Nucleus accumbens (tissue), 56 donors: ENCODE measurements at places on chromosomes 13 and 19.

DNA sequence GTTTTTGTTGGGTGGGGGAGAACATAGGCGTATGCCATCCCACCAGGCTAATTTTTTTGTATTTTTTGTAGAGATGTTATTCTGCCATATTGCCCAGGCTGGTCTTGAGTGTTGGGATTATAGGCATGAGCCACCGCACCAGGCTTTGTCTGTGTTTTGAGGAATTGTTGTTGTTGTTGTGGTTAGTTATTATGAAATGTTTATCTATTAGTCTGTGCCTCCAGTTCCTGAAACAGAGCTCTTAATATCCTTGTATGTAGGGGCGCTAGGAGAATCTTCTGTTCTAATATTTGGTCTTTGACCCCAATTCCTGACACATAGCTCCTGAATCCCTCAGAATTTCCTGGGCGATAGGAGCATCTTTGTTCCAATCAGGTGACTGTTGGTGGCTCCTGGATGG is 5.6 kb upstream of the LATS2 start:
- no peak for DNase-seq

GRCh38 chr13:21123956-21124355 is 52.4 kb downstream of the SKA3 start:
- DNase-seq, result no peak

DNA sequence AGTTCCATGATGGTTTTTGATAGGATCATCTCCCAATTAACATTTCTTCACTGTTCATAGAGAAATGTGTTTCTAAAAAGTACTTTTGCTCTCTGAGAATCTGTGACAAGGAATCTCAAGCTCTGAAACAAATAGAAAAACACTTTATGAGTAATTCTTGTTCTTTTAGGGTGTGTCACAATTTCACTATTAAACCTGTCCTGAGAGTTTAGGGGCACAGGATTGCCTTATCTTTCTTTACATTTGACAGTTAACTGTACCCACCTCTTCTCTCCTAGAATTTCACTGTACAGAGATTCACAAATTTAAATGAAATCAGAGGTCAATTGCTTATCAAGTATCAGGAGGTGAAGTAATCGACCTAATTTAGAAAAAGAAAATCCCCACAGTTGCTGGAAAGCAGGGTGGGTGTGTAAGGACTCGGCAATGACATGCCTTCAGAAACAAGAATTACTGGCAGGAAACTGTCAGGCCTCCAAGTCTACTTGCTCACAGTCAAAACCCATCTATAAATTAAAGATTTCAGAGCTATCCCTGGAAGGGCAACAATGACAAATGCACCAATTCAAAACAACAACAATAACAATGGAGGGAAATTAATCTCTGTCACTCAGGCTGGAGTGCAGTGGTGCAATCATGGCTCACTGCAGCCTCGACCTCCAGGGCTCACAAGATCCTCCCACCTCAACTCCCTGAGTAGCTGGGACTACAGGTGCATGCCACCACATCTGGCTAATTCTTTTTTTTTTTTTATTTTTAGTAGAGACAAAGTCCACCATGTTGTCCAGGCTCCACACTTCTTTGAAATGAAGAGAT is 250.2 kb downstream of the ABCC4 start:
- no peak for DNase-seq

DNA sequence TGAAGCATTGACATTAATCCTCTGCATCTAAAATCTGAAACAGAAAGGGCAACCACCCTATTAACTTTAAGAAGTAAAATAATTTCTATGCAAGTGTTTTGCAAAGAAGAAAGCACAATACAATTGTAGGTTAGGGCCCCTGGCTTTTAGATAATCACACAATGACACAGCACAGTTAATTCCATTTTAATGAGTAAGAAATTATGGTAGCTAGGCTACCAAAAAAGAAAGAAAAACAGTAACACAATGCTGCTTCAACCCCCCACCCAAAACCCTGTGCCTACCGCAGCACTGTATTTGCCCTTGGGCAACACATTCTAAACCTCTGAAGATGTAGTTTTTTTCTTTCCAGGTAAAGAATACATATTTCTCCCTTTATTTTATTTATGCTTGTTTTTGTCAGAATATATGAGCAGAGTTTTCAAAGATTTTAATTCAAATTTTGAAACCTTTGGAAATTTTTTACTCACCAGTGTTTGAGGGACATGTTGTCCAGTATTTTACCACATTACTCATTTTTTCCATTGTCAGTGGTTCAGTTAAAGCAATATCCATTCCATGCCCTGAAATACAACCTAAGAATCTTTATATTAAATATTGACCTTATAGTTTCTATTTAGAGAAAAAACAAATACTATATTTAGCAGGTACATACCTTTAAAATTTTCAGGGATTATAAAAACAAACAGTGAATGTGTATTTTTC is 21.1 kb downstream of the SOHLH2 start:
- DNase-seq, result no peak

DNA sequence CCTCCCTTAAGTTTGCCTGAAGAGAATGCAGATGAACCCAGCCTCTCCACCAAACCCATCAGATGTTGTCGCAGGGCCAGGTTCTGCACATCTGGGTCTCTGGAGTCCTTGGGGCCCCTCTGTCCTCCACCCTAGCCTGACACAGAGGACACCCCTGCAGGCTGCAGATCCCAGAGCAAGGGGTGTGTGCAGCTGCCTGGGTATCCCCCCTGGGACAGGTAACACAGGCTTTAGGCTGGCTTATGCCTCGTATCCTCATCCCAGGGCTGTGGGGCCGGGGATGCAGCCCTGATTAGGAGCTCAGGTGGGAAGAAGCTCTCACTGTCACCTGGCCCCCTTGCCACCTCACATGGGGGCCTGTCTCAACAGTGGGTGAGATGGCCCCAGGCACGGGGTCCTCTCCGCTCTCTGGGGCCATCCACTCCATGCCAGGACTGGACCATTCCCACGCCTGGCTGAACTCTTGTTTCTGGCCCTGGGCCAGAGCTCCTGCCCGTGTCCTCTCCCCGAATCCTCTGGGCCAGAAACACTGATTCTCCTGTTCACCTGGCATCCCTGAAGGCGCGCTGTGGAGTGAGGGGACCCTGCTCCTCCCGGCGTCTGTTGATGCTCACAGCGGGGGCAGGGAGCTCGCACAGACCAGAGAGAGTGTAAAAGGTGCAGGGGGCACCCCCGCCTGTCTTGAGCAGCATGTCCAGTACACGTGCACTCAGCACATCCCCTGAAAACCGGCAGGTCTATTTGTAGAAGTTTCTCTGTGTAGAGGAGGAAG is 38.7 kb upstream of the TPM4 start:
- DNase-seq, result no peak

DNA sequence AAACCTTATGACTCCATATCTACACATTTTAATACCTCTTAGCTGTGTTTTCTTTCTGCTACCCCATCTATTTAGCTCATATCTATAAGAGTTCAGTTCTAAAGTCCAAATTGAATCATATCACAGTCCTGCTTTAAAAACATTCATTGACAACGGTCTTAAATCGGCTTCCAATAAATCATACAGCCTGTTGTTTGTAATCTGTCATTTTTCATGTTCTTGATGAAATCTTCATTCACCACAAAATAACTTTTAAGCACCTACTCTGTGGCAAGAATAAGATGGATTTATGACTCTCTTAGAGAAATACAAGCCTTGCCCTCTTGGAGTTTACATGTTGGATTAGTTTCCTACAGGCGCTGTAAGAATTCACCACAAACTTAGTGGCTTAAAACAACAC is 450.9 kb upstream of the GPC6 start:
- DNase-seq, result no peak

GRCh38 chr13:34913040-34913439 is 29.0 kb upstream of the NBEA start:
- DNase-seq, result no peak

DNA sequence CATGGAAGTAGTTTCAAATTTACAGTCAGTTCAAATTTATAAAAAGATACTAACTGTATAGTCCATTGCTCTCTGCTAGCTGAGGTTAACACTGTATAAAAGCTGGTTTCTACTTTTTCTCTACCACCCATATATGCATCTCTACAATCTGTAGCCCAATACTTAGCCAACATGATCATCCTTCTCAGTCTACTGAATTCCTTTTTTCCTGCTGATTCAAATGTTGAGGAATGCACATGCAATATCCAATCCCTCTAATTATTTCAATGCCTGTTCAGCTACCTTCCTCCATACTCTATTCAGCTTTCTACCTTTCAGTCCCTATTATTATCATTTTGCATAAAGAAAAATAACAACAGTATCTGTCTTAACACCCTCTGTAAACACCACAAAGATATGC is 15.6 kb downstream of the KPNA3 start:
- DNase-seq, result no peak

DNA sequence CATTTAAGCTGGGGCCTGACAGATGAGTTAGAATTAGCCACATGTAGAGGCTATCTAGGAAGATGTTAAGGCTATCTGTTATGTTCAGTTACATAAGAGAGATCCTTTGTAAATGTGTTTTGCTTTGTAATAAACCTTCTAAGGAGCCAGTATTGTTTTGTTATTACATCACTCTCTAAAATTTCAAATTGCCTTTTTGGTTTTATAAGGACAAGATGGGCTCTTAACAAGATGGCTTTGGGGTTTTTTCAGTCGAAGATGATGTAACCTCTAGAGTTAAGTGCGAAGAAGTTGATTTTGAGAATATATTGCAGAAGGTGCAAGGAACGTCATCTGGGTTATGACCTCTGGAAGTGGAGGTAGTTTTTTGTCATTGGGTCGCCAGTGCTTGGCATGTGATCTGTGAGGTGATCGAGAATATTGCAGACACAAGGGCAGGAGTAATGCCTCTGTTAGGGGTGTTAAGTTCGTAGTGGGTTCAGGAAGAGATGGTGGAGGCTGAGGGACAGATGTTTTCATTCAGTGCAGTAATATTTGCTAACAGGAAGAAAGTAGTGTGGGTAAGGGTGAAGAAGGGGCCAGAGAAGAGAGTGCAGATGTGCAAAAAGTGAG is 12.7 kb downstream of the LSM14A start:
- no peak for DNase-seq

- no peak for DNase-seq
Observed at GRCh38 chr13:93364166-93364565, 137.6 kb downstream of the GPC6 start.

GRCh38 chr13:112968910-112969691 is at the start of gene MCF2L:
Gene MCF2L, plus strand, starts transcription at chr13:112969214. Its CDS starts 166 bp downstream, at chr13:112969380.
- peak; percentile 36 for DNase-seq

DNA sequence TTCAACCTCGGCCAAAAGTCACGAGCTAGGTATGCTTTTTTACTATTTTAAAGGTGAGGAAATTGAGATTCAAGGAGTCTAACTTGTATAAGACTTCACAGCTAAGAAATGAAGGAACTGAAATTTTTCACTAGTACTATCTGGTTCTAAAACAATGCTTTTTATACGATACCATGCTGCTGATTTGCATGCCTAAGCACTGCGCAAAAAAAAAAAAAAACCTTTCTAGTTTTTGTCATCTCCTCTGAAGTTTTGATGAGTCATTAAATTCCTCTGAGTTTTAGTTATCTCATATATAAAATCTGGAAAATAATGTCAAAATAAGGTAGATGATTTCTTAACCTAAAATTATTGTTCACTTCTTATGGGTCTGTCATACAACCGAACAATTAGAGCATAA is 28.0 kb upstream of the UFM1 start:
- DNase-seq, result no peak

GRCh38 chr13:26881154-26881553 is 120.6 kb upstream of the GPR12 start:
- DNase-seq, result no peak

DNA sequence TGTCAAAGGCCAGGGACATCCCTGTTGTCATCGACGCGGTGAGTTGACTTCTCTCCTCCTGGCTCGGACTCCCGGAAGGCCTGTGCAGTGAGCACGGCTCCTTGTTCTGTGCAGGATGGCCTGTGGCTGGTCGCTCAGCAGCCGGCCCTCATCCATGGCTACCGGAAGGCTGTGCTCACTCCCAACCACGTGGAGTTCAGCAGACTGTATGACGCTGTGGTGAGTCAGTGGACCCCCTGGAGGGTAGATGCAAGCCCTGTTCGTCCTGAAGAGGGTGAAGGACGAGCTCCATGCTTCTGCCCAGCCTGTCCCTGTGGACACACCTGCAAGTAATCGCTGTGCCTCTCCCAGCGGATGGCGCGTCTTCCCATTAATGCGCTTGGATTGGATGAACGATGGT is 19.2 kb downstream of the NAXD start:
- no peak for DNase-seq

DNA sequence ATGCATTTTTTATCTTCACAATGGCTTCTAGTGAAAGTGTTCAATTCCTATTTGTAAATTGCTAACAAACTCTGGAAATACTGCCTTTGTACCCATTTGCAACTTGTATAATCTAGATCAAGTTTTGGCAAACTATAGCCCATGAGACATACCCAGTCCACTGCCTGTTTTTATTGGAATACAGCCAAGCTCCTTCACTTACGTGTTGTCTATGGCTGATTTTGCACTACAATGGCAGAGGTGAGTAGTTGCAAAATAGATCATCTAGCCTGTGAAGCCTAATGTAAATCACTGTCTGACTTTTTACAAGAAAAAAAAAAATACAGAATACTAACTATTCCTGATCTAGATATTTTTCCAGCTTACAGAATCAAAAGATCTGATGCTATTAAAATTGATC is 37.1 kb downstream of the DZIP1 start:
- no peak for DNase-seq

GRCh38 chr19:34925278-34925855 is 1.3 kb upstream of the ZNF30 start:
- DNase-seq, result no peak

DNA sequence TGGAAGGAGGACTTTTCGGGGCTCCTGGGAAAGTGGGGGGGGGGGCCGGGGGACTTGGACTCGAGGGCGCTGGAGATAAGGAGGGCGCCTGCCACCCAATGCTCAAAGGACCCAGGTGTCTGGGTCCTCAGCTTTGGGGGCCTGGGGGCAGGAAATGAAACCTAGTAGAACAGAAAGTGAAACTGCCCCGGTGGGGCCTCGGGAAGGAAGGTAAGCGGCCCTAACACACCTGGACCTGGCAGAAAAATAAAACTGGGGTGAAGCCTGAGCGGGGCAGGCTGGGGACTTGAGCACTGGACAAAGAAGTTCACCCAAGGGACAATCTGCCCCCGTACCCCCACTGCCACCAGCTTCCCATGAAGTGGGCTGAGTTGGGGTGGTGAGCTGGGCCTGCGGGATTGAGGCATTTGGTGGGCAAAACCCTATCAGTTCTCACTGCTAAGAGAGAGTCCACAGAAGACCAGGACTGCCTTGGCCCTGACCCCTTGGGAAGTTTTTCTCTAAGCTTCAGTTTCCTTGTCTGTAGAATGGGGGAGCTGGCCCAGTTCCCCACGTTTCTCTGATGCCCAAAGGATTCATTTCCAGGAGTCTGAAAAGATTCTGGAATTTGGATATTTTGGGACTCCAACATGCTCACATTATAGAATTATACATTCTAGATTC is 2.3 kb downstream of the PRKD2 start:
- no peak for DNase-seq

DNA sequence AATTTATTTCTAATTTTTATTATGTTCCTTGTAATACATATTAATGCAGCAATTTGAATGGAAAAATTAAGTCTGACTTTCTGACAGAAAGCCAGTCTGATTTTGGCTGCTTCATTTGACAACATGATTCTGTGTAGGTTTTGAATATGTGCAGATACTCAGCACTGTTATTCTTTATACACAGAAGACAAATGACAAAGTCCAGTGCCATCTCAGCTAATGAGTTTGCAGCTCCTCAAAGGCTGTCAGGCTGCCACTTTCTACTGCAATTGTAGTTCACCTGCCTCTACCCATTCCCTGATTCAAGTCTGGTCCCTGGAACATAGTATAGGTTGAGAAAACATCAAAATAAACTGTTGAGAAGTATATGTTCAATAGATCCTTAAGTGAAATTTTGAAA is 2.9 kb upstream of the CHAMP1 start:
- DNase-seq, result no peak

GRCh38 chr13:43405457-43405856 is 381.3 kb downstream of the ENOX1 start:
- DNase-seq, result no peak
